ENCODE measurements at places on chromosomes 1 and 21.

GRCh38 chr1:160651433-160652064, 4.7 kb upstream of the SLAMF1 start:
- no peak for DNase-seq

DNA sequence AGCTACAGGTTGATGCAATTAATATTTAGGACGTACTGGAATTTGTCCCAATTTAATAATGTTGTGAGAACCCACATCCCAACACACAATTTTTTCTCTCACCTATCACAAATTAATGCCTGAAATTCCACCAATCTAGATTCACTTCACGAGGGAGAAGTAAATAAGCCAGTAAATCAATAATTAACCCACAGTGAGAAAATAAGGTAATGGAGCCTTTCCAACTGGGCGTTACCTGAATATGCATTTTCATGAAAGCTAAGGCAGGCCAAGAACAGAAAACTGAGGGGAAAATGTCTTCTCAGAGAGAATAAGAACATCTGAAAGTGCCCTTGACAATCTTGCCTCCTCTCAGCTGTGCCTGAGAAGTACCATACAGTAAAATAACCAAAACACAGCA, 240.8 kb upstream of the NR5A2 start:
- no peak for DNase-seq

GRCh38 chr1:20445956-20446355, 40.1 kb downstream of the CAMK2N1 start:
- DNase-seq, result no peak

DNA sequence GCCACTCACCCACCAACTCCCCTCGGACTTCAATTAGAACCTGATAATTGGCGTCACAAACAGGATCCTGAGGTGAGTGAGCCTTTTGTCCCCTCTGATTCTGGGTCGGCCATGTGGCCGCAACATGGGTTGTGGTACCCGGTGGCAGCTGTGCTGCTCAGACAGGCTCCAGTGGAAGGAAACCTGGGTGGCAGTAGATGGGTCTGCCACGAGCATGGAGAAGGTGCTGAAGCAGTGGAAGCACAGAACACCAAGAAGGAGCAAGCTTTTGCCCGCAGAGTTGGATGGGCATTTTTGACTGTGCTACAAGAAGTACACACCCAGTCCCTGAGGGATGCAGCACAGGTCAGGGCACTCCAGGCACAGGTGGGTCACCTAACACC, 16.5 kb upstream of the UBE2U start:
- no peak for DNase-seq

- no peak for DNase-seq
These were observed at the start of gene PKP1 for GRCh38 chr1:201282931-201283829. Gene PKP1 (plus strand): TSS chr1:201283506. CDS start chr1:201283703, 197 bp downstream.

GRCh38 chr1:94083681-94084080, 37.3 kb downstream of the ABCA4 start:
- DNase-seq, result no peak

GRCh38 chr1:234706199-234706598, 96.2 kb upstream of the IRF2BP2 start:
- no peak for DNase-seq

Data from heart left ventricle (tissue), 16 donors.